ENCODE measurements at places on chromosomes 16 and 17.

DNA sequence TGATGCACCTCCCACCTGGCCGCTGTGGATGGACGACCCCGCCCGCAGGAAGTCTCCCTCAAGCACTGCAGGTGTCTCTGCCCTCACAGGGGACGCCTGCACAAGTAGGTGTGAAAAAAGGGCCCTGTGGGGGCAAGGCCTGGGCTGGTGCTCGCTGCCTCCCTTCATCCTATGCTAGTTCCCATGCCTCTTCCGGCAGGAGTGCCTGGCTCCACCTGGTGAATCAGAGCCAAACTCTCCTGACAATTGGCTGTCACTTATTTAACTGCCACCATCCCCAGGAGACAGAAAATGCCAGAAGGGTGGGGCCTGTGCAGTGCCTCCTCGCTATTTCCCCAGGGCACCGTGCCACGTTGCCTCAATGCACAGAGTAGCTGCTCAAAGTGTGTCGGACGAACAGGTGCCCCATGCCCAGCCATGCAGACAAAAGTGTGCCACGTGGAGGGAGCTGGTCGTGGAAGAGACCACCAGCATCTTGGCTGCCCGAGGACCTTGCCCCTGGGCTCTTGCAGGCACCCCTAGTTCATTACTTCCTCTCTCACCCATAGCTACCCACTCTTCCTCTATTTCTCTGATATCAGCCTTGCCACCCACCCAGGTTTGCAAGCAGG, 170.7 kb downstream of the SEC14L1 start:
- peak; percentile 44 for DNase-seq

- no peak for DNase-seq
Observed at GRCh38 chr17:80862481-80862961, 129.1 kb upstream of the CHMP6 start.

GRCh38 chr16:74700116-74700437, 585 bp downstream of the MLKL start:
- DNase-seq = peak; percentile 54

GRCh38 chr17:2602597-2603017, 9.2 kb downstream of the PAFAH1B1 start:
- DNase-seq = no peak

DNA sequence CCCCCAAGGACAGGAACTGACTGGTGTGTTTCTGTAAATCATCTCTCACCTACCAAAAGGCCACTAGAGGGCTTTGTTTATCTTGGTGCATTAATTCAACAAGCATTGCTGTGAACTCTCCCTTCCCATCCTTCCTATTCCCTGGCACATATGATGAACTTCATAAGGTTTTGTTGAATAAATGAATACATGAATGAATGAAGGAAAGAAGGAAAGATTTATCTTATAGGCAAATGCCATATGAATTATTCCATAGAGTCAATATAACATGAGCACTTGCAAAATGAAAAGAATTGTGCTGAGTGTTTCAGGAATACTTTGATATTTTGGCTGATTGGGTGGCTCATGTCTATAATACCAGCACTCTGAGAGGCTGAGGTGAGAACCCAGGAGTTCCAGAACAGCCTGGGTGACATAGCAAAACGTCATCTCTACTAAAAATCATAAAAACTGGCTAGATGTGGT, 4.3 kb downstream of the SPDYE4 start:
- DNase-seq = no peak

- DNase-seq = no peak
Observed at GRCh38 chr17:78972507-78973105, 7.1 kb downstream of the LGALS3BP start.

DNA sequence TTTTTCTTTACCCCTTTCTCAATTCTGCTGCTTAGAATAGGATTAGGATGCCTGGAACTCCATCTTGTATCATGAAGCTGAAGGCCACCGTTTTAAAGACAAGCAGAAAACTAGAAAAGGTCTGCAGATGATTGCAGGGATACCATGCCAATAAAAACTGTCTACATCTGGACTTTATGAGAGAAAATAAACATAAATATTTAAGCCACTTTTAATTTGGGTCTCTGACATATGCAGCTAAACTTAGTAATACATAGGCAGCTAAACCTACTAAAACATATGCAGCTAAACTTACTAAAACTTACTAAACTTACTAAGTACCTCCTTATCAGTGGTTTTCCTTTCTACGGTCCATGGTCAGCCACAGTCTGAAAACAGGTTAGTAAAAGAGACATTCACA, 48.4 kb downstream of the FBXL20 start:
- no peak for DNase-seq

- no peak for DNase-seq
Observed at GRCh38 chr17:34368196-34368945, 5.3 kb upstream of the CCL1 start.

- DNase-seq = no peak
Observed at GRCh38 chr17:76053246-76054111, 18.8 kb downstream of the SRP68 start.
